ENCODE measurements at places on chromosomes 5 and 9.

DNA sequence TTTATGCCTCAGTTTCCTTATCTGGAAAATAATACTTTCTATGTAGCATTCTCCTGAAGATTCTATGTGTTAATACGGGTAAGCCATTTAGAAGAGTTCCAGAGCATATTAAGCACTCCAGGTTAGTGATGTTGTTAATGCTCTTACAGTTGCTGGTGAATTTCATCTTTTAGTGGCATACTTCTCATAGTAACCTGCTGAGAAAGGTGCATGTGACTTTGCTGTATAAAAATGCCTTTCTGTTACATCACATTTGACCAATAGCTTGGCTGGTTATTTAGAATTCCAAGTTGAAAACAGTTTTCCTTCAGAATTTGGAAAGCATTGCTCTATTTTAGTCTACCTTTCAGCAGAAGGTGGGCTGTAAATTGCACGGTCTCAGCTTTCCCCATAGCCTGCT lies 27.2 kb downstream of the GCNT1 start:
- DNase-seq, result peak; percentile 44

DNA sequence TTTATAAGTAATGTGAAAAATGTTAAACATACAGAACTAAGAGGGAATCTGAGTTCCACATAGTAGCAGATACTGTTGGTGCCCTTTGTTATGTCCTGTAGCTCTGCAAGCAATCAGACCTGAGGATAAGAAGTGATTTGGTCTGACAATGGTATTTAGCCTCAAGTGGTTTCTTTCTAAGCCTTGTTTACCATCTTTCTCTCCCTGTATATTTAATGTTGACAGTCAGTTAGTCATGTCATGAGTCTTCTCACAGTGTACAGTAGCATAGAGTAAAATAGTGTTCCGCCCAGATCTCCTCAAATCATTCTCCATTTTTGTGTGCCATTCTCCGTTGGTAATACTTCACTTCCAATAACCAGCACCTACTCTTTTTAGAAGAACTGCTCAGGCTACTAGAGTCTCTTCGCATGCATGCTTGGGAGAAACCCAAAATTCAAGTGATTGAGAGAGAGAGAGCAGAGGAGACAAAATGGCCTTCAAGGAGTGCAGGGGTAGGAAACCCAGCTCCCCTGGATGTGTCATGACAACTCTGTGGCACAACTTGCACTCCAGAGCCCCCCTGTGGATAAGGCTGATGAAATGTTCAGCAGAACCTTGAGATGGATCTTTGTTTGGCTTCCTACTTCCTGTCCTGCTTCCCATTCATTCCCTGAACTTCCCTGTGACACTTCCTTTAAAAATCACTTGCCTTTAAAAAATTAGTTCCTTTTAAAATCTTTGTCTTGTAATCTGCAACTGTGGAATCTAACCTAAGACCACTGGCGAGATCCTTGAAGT lies 129.2 kb upstream of the FST start:
- DNase-seq, result no peak

DNA sequence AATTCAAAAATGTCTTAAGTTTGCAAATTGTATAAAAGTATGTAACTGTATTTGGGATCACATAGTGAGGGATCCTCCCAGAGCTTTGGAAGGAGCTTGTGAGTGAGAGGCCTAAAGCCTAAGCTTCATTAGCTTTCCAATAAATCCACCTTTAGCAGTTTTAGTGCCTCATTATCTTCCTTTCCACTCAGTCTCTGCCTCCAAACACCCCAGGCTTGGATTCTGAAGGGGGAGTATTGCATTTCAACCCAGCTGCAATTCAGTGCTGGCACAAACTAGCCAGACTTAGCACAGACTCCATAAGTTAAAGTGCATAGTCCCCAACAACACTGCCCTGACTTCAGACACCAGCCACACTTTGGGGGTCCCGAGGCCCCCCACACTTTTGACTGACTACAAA lies 113.5 kb downstream of the SMARCA2 start:
- no peak for DNase-seq

DNA sequence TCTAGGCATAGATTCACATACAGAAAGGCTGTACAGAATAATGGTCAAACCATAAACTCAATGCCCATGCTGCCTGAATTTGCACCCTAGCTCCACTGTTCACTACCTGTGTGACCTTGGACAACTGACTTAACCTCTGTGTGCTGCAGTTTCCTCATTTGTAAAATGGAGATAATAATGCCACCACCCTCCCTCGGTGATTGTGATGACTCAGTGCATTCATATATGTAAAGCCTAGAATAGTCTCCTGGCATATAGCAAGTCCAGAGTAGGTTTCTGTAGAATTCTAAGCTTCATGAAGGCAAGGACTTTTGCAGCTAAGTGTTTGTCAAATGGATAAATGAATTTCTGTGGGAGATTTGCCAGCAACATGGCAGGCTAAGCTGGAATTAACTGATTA lies 297.8 kb upstream of the NR4A3 start:
- no peak for DNase-seq

- DNase-seq, result no peak
Observed at GRCh38 chr9:33524306-33524947, 376 bp downstream of the ANKRD18B start.

- DNase-seq, result no peak
Observed at GRCh38 chr9:93621922-93622321, 45.5 kb downstream of the PHF2 start.

- DNase-seq, result peak; percentile 76
Observed at GRCh38 chr9:93020771-93021670, 37.5 kb upstream of the SUSD3 start.

- DNase-seq, result peak; percentile 53
Observed at GRCh38 chr5:469752-470483, 26.9 kb downstream of the EXOC3 start.
